Stimulated activated CD4-positive, alpha-beta T cell treated with anti-CD3 and anti-CD28 coated beads, Interleukin-1b, Interleukin-23, amount 100 ng/mL, for 48 hours (primary cell): ENCODE measurements at places on chromosomes 13 and 19.
A peak's percentile ranks its signal among the peaks of the same experiment; 100 is the strongest.

- no peak for DNase-seq
Observed at GRCh38 chr13:45917019-45917418, 65.5 kb upstream of the SIAH3 start.

GRCh38 chr19:35124098-35125060, 8.8 kb downstream of the FXYD3 start:
- DNase-seq = peak; percentile 89

- DNase-seq = no peak
Observed at GRCh38 chr13:52644108-52644507, 1.9 kb downstream of the HNRNPA1L2 start.

GRCh38 chr19:55383279-55384130, 587 bp downstream of the TMEM238 start:
- peak; percentile 67 for DNase-seq

- DNase-seq = no peak
Observed at GRCh38 chr13:28528848-28529247, 33.9 kb upstream of the FLT1 start.

DNA sequence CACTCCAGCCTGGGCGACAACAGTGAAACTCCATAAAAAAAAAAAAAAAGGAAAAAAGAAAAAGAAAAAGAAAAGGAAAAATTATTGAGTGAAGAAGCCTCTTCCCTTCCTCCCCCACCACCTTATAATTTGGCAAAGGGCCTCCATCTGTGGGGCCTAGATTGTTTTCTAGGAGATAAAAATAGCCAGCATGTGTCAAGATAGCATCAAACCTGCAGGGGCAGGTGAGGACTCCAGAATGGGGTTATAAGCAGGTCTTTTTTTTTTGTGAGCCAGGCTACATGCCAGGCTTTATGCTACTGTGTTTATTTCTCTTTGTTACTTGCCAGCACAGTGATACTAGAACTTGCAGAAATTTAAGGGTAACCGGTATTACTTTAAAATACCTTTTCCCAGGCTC, 11.7 kb upstream of the TRIM13 start:
- DNase-seq = no peak

- no peak for DNase-seq
Observed at GRCh38 chr13:48004201-48004600, 3.1 kb upstream of the SUCLA2 start.

DNA sequence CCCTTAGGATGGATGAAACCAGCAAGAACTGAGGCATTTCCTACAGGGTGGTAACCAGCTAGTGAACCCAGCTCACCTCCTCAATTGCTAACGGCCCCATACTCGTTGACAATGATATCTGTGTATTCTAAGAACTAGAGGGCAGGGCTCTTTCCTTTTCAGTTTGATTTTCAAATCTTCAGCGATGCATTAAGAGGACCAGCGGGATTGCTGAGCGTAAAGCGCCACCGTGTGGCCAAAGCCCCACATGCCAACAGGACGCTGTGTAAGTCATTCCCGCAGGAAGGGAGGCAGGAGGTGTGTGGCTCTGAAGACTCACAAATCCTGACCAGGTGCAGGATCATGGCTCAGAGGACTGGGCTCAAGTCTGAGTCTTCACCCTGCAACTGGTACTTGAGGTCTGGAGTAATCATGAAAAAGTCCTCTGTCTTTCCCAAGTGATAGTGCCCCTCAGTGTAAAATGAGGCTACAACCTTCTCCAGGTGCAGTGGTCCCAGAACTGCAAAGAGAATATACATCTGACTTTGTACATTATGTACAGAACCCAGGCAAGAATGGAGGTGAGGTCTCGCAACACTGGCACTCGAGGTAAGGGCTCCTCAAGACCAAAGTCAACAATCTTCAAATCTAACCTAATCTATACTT, 40.9 kb downstream of the C13orf42 start:
- DNase-seq = peak; percentile 76

DNA sequence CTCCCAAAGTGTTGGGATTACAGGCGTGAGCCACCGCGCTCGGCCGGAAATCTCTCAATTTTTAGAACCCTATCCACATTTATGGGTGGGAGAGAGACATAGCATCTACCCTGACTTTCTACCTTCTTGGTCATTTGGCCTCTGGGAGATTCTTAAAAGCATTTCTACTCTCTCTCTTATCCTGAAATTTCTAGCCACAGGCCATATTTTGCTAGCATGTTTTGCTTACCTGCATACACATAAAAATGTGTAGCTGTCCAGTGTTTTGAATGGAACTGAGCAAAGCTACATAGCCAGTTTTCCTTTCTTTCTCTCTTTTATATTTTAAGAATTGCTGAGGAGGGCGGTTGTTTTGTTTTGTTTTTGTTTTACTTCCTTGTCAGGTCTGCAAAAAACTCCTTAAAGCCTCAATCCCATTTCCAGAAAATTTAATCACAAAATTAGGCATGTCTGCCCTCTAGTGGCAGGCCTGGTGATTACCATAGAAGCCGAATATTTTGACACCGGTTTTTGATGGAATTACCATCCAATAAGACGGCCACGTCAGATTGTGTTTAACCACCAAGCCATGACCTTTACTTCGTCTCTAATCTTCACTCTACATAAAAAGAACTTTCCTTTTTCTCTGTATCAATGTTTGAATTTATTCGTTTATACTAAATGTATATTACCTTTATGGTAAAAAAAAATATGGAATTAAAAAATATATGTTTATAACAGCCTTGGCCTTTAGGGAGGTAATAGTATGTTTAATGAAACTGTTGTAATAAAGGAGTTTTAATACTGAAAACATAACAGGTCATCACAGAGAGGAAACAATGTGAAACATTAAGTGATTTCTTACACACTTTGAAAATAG, 34.4 kb upstream of the OXGR1 start:
- DNase-seq = peak; percentile 23

GRCh38 chr19:7915250-7916102, 846 bp downstream of the TGFBR3L start:
- no peak for DNase-seq

DNA sequence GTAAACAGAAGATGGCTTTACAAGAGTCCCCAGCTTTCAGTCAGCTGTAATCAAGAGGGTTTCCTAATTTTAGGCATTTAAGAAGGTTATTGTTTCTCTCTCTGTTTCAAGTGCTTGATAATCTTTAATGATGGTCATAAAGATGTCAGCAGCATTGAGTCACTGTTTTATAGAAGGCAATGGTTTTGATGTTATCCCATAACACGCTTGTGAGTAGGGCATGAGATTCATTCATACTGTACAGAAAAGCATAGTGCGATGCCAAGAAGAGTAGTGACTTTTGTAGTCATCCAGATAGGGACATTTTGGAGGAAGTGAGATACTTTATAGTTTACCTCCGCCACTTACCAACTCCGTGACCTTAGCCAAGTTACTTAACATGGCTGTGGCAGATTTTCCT, 364.2 kb upstream of the SLC10A2 start:
- DNase-seq = no peak

DNA sequence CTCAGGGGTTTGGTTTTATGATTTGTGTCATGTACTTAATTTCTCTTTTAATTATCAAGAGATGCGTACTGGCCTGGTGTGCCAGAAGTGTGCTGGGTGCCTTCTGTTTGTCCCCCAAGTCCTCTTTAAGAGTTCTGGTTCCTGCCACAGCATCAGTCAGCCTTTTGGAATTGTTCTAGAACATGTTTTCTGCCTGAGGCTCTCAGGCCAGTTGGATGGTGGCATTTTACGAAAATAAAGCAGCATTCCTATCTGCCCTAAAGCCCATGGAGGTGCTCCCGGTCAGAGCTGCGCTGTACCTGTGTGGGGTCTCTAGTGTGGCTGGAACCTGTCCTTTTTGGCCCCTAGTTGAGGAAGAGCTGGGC, 54.1 kb downstream of the TSSK6 start:
- no peak for DNase-seq

GRCh38 chr13:28438598-28439334, 56.2 kb downstream of the FLT1 start:
- no peak for DNase-seq

DNA sequence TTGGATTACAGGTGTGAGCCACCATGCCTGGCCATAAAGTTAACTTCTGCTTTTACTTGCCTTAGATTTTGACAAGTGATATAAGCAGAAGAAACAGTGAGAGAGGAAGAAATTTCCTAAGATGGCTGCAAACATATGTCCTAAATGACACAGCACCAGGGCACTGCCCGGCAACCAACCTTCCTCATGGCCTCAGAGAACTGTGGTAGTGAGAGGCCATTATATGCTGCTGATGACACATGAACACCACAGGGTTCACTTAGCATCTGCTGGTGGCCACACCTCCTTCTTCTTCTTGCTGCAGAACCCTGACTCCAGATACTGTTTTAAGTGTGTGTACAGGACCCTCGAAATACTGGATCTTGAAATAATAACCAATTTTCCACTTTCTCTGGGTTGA, 88.2 kb downstream of the KCTD12 start:
- DNase-seq = no peak

DNA sequence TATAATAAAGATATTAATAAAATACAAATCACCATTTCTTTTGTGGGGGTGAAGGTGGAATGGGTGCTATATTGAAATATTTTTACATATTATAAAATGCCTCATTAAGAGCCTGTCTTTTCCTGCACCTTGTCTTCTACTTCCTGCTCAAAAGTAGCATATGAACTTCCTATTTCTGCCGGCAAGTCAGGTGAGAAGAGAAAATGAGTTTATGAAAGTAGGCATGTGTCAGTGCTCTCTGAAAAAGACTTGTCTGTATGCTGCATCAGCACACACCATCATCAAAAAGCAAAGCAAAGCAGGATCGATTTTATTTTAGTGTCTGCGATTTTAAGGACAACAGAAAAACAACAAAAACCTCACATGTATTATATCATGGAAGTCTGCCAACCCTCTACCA, 114.2 kb downstream of the RAP2A start:
- DNase-seq = no peak

- no peak for DNase-seq
Observed at GRCh38 chr13:106367361-106367971, 168.0 kb downstream of the EFNB2 start.

- no peak for DNase-seq
Observed at GRCh38 chr19:16096280-16096855, 15.3 kb upstream of the RAB8A start.

DNA sequence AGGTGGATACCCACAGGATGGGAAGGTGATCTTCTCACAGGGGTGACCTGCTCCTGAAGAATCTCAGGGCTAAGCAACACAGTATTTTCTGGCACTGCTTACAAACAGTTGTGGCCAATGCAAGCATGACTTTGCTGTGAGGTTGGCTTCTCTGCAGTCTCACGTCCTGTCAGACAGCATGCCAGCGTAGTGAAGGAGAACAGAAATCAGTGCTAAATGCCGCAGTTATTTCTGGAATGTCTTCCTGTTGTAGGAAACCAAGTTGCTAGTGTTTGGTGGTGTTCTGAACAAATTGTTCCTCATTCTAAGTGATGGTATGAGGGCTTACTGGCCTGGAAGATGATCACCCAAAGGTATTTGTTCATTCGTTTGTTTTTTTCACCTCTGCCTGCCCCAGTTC, 320.1 kb downstream of the MTUS2 start:
- no peak for DNase-seq

GRCh38 chr13:21674490-21675009, 3.7 kb downstream of the FGF9 start:
- no peak for DNase-seq

GRCh38 chr13:86282442-86282841, 483.2 kb upstream of the SLITRK6 start:
- DNase-seq = no peak

DNA sequence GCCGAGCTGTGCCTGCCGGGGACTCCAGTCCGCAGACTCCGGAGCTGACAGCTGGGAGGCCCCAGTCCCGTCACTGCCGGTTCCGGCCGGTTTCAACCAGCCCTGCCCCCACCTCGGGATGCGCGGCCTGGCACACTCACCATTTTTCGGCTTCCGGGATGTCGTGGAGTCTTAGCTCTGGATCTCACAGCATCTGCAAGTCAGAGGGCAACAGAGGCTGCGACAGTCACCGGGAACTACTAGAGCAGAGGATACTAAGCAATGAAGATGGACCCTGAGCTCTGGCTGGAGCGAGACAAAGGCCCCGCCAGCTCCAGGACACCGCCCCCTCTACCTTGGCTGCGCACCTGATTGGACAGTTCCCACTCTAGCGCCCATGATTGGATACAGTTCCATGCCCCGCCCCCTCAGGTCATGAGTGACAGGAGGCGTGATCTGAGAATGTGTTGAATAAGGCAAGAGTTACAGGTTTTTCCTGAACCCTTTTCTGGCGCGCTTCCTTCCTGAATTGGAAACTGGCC, at the start of gene ZNF682:
TSS of gene ZNF682 (minus strand) at position 303 of the 521 bp plus-strand sequence. CDS start at position 143, 160 bp downstream.
- DNase-seq = peak; percentile 96

- no peak for DNase-seq
Observed at GRCh38 chr13:50450279-50450678, 393.2 kb downstream of the DLEU7 start.

DNA sequence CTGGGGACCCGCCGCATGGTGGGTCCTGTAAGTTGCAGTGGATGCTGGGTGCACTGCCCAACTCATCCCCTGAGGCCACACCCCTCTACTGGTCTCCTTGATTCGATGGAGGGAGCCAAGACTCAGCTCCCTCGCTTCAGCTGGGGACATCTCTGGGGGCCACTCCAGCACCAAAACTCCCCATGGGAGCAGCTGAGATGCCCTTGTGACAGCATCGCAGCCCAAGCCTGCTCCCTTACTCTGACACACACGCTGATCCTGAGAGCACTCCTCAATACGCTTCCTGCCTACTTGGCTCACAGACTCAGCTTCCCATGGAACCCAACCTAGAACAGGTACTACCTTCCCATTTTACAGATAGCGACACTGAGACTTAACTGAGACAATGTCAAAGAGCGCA, 56.2 kb downstream of the PEPD start:
- DNase-seq = no peak

DNA sequence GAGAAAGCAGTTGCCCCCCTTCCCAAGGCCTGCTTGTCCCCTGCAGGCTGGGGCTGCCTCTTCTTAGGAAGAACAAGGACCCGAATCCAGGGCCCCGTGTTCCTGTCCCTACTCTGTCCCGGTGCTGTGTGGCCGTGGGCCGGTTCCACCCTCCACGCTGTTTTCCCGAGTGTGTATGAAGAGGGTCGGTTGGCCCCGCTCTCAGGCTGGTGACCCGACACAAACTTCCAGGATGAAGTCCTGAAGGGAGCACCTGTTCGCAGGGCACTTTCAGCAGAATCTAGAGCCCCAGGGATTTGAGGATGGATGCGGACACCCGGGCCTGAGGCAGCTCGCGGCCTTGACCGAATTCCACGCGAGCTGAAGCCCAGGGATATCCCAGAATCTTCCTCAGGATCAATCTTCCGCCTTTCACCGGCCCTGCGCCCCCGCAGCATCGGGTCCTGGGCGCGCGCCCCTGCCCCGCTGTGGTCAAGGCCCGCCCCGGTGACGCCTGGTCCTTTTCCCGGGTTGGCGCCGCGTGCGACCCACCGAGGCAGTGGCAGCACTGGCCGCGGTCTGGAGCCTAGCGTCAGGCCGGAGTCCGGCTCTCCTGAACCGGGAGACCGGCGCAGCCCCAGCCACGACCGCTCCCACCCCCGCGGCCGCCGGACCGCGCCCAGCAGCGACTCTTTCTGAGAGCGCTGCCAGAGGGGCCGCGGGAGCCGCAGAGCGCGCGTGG, 528 bp upstream of the CHST8 start:
- DNase-seq = no peak

- DNase-seq = no peak
Observed at GRCh38 chr13:88288326-88288725, 617.2 kb downstream of the SLITRK5 start.

GRCh38 chr19:18253716-18254115, 20.5 kb downstream of the IQCN start:
- DNase-seq = no peak
